ENCODE measurements at places on chromosomes 2 and 18. TPM values are rescaled to one million over a fixed set of nuclear protein-coding genes. Genes with fewer than 3 reads are reported as not detected.

DNA sequence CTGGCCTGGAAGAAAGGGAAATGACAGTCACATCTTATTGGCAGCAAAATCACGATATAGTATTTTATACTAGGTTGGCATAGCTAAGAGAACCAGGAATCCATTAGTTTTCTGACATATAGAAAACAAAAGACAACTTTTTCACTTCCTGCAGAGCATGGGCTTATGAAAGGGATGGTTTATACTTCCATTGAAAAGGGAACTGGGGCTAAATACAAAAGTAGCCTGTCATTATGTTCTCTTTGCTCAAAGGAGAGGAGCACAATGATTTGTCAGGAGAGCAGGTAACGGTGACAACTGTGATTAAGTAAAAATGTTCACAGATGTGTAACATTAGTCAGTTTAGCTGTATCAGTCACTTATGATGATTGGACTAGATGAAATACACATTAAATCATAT is 46.4 kb downstream of the SLC25A12 start:
- no peak overlapping the region for H3K27ac ChIP-seq
- H3K36me3 ChIP-seq: peaks cover 29% of the 10 kb centered on the region
- H3K4me1 ChIP-seq: peaks cover 4% of the 10 kb centered on the region
- no peaks in the 10 kb centered on the region for H3K27me3 ChIP-seq

Gene SMYD1
- not detected for polyA plus RNA-seq

Gene FRZB
- not detected for polyA plus RNA-seq

Gene CPO
- not detected for polyA plus RNA-seq

Gene DLGAP1
- polyA plus RNA-seq: not detected

DNA sequence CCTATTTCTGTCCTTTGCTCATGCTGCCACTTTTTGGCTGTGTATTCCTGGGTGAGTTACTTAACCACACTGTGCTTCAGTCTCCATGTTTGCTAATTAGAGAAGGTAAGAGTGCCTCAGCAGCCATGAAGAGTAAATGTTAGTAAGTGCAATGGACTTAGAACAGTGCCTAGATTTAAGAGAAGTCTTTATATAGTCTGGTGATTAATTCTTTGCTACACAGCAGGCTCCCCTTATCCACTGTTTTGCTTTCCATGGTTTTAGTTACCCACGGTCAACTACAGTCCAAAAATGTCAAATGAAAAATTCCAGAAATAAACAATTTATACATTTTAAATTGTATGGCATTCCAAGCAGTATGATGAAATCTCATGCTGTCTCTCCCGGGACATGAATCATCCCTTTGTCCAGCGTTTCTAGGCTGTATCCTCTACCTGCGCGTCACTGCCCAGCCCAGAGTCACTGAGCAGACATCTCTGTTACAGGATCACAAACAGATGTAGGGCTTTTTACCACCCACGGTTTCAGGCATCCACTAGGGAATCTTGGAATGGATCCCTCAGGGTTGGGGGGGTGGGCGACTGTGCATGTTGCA is 91.0 kb downstream of the CTIF start:
- peaks cover 6% of the 10 kb centered on the region for H3K27me3 ChIP-seq
- no peaks in the 10 kb centered on the region for H3K4me1 ChIP-seq
- DNase-seq: no peak
- no peak overlapping the region for H3K27ac ChIP-seq
- H3K36me3 ChIP-seq: no peaks in the 10 kb centered on the region

Gene PIK3C3
- 35.0 TPM for polyA plus RNA-seq

Gene CFC1
- polyA plus RNA-seq: not detected

GRCh38 chr18:54740136-54740846 is 88.0 kb upstream of the RAB27B start:
- H3K36me3 ChIP-seq: no peaks in the 10 kb centered on the region
- DNase-seq: no peak
- no peak overlapping the region for H3K4me3 ChIP-seq
- H3K4me1 ChIP-seq: no peaks in the 10 kb centered on the region
- H3K27me3 ChIP-seq: peaks cover 2% of the 10 kb centered on the region

Gene SERPINB10
- not detected for polyA plus RNA-seq

DNA sequence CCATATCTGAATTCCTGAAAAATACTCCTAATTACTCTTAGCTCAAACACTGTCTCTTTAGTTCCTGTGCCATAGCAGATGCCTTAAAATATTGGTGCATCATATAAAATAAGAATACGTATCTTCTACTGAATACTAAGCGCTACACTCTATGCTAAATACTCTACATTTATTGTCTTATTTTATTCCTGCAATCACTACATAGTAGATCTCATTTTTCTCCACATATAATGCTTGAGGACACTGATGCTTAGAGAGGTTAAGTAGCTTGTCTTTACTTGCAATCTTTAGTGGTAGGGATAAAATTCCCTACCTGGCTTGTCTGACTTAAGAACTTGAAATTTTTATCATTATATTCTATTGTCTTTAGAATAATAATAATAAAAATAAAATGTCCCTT is 137.3 kb upstream of the SETBP1 start:
- no peak overlapping the region for H3K4me3 ChIP-seq
- no peaks in the 10 kb centered on the region for H3K36me3 ChIP-seq
- H3K4me1 ChIP-seq: peaks cover 7% of the 10 kb centered on the region
- H3K27ac ChIP-seq: no peak overlapping the region
- no peak for DNase-seq

DNA sequence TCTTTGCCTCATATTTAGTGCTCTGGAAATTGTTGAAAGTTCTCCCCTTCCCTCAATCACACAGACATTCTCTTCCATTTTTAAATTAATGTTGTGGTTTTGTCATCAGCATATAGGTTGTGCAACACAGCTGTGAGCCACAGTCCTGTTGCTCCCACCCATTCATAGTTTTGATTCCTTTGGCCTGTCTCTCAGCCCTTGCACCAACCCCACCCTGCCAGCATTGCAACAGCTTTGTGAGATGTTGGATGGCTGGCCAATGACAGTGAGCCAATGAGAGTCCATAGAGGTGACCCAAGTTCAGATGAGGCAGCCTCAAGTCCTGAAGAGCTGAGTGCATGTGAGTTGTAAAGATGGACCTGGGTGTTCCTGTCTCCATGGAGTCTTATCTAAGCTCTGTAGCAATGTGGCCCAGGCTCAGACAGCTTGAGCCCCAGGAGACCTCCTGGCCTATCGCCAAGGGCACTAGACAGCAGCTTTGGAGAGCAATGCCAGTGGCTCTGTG is 775.5 kb downstream of the RNF144A start:
- no peak overlapping the region for H3K27ac ChIP-seq
- DNase-seq: no peak
- H3K27me3 ChIP-seq: no peaks in the 10 kb centered on the region
- no peaks in the 10 kb centered on the region for H3K36me3 ChIP-seq
- peaks cover 13% of the 10 kb centered on the region for H3K4me1 ChIP-seq

All from naive thymus-derived CD8-positive, alpha-beta T cell (primary cell).